Activated CD4-positive, alpha-beta memory T cell treated with anti-CD3 and anti-CD28 coated beads for 36 hours (primary cell): ENCODE measurements at places on chromosomes 6 and 20.

DNA sequence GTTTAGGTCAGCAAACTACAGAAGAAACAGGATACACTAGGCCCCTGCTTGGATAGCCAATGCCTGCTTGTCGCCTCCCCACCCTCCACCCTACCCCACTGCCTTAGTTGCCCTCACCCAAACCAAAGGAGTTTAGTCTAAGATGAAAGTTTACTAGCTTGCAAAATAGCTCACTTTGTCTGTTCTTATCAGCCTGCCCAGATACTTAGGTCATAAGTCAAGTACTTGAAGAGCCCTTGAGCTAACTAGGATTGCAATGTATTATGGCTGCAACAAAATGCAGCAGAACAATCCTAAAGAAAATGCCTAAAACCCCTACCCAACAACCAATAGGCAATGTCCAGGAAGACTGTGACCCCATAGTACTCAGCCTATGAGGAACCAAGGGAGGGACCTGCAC lies 7.3 kb upstream of the ENTPD6 start:
- DNase-seq, result no peak

DNA sequence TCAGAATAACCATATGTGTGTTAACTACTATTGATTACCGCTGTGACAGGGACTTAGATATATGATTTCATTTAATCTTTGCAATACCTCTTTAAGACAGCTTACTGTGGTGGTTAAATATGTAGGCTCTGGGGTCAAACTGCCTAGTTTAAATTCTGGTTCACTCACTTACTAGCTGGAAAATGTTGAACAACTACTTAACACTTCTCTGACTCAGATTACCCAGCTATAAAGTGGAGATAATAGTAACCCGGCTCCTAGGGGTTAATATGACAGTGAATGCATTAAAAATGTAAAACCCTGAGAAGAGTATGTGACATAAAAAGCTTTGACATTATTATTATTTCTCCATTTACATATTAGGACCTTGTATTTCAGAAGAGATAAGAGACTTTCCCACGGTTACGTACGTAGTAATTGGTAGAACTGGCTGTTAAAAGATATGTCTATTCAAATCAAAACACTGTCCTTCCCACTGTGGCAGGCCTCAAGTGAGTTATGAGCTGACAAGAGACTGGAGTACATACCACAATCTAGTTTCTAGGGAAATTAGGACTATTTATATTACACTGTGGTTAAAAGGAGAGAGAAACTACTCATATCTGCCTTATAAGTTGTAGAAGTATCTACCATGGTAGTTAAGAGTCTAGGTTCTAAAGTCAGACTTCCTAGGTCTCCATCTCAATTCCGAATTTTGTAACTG lies 4.4 kb upstream of the PLCB1 start:
- peak; percentile 33 for DNase-seq

GRCh38 chr6:42141603-42142117 lies 760 bp downstream of the C6orf132 start:
- DNase-seq, result no peak

DNA sequence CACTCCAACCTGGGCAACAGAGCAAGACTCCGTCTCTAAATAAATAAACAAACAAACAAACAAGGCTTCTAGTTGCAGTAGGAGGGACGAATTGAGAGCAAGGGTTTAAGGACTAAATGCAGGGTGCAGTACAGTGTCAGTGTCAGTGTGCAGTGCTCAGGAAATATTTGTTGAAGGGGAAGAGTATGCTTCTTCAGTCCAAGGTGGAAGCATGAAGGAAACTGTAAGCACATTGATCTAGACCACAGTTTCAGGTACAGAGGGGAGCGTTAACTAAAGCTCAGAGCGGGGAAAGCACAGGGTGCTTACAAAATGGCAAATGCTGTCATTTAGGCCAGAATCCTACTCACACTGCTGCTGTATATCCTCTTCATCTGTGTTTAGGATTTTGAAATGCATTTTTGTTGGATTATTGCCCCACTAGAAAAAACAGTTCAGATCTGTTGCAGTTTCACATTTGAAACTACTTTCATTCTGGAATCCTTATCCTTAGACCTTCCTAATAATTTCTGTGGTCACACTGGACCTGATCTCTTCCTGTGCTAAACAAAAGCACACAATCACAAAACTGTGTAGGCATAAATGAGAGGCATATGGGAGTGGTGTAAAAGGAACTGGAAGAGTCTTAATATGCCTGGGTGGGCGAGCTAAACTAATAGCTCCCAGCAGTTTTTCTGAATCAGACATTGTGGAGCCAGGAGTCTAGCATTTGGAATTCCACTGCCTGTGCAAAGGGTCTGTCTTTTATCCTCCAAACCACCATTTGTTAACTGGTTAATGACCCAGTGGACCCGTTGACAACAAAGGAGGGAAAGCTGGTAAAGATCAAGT lies 41.4 kb downstream of the CBFA2T2 start:
- DNase-seq, result no peak

DNA sequence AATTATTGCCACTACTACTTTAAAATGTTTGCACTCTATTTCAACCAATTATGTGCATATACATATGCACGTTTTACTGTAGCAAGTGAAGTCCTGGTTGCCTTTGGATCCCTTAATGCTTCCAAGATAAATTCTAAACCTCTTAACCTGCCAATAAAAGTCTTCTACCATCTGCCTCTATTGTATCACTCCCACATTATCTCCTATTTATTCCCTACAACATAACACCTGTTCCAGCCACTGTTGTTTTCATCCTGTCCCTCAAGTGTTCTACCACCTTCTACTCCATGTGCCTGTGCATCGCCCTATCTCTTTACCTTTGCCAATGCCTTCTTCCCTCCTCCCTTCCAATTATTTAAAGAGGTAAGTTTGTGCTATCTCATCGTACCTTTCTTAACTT lies 499.0 kb upstream of the RNF217 start:
- DNase-seq, result no peak

- no peak for DNase-seq
Measured at GRCh38 chr6:169501128-169501527, 200.7 kb downstream of the WDR27 start.

DNA sequence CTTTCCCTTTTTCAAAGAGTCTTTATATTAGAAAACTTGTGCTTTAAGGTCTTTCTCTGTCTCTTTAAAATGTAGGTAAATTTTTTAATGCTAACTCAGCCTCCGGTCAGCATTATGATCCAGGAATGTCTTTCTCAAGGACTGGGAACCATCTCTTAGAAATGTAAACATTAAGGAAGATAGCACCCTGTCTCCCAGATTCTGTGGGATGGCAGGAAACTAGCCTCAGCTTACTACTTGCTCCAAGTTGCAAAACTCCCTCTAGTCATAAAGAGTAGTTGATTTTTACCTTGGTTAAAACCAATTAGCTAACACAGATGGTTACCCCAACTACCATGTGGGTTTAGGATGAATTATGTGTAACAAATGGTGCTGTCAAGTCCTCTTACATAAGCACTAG lies 4.7 kb upstream of the TAAR1 start:
- no peak for DNase-seq

- DNase-seq, result no peak
Measured at GRCh38 chr6:43873806-43874714, 104.0 kb downstream of the VEGFA start.

DNA sequence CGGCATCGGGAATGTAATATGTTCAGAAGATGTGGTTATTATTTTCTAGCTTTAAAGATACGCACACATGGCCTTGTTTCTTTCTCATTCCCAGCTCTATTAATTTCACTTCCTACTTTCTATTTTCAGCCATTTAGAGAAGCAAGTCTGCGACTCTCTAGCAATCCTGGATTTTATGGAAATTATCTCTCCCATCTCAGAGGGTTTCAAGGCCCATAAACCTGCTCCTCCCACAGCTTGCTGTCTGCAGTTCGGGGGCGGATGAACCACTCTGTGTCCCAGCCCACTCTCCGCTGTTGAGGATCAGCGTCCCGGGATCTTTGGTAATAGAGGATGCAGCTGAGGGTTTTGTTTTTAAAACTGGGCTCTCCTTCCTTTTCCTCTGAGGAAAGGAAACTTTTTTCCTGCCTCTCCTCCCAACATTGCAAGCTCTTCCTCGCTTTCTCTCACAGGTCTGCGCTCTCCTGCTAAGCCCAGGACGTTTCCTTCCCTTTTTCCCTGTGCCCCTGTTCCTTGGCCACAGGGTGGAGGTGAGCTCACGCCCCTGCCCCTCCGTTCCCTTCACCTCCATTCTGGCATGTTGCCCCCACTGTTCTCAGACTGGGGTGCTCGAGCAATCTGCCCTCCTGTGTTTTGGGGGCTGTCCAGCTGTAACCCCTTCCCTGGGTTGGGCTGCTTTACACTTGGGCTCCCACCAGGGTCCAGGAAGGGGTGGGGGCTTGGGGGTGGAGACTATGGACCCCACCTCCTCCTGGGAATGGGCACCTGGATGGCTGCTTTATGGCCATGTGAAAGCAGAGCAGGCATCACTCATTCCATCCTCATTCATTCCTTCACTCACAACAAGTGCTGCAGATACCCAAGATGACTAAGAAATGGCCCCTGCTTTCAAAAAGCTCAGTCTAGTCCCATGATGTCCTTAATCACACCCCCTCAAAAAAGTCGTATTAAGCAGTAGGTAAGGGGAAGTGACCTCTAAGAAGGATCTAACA lies 54.9 kb downstream of the ZBTB9 start:
- DNase-seq, result no peak

DNA sequence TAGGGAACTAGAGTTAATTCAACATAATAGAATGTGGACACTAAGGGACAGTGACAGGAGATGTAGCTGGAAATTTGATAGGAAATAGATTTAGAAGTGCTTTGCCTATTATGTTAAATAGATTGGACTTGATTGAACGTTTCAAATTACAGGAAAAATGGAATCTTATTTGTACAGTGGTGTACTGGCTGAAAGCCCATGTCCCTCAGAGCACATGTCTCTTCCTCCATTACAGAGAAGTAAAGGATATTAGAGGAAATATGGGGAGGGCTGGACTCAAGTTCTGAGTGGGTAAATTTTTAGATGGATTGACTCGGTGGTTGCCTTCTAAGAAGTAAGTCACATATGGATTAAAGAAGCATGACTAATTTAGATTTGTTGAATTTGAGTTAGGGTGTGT lies 11.4 kb downstream of the PKIB start:
- DNase-seq, result no peak

DNA sequence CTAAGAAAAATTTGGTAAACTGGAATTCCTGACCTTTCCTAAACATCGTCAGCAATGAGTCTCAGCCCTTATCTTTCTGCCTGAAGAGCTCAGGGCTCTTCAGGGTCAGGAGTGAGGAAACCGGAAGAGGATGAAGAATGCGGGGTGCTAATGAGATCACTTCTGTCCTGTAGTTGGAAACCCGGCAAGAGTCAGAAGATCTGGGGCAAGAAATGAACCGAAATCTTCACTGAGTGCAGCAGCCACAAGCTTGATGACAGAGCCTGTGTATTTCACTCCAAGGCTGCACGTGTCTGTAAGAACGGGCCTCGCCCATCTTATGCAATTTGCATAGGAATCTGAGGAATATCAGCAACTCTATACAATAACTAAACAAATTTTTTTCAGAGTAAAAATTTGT lies 60.4 kb upstream of the QKI start:
- no peak for DNase-seq

- no peak for DNase-seq
Measured at GRCh38 chr20:36793294-36794115, 19.9 kb upstream of the DSN1 start.

GRCh38 chr6:15507221-15507620 lies 155.6 kb downstream of the DTNBP1 start:
- DNase-seq, result no peak

GRCh38 chr20:16488086-16488485 lies 85.2 kb downstream of the KIF16B start:
- no peak for DNase-seq

DNA sequence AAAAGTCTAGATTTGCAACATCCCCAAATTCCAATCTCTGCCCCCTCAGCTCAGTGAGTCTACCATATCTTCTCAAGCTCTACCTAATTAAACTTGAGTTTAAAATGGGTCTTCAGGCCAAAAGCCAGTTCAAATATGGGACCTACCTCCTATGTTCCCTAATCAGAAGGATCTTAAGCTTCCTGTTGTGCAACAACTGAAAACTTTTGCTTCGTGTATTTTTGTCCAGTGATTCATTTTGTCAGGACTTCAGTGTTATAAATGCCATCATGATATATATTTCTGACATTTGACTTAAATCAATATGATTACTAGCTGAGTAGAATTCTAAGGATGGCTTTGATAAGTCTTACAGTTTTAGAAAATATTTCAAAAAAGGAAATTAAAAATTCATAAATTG lies 622.6 kb upstream of the PTCHD4 start:
- no peak for DNase-seq

- DNase-seq, result no peak
Measured at GRCh38 chr6:49519660-49520059, 19.9 kb downstream of the GLYATL3 start.

- DNase-seq, result no peak
Measured at GRCh38 chr6:122495612-122496011, 24.0 kb upstream of the SERINC1 start.

- peak; percentile 39 for DNase-seq
Measured at GRCh38 chr6:25041485-25042035, 105.8 kb upstream of the RIPOR2 start.

- DNase-seq, result no peak
Measured at GRCh38 chr6:33878562-33878961, 74.8 kb upstream of the MLN start.

- DNase-seq, result peak; percentile 22
Measured at GRCh38 chr6:24431045-24431451, 28.3 kb downstream of the MRS2 start.

- DNase-seq, result no peak
Measured at GRCh38 chr6:152071318-152071717, 263.8 kb downstream of the ESR1 start.

- DNase-seq, result no peak
Measured at GRCh38 chr6:112398686-112399085, 51.6 kb downstream of the RFPL4B start.

DNA sequence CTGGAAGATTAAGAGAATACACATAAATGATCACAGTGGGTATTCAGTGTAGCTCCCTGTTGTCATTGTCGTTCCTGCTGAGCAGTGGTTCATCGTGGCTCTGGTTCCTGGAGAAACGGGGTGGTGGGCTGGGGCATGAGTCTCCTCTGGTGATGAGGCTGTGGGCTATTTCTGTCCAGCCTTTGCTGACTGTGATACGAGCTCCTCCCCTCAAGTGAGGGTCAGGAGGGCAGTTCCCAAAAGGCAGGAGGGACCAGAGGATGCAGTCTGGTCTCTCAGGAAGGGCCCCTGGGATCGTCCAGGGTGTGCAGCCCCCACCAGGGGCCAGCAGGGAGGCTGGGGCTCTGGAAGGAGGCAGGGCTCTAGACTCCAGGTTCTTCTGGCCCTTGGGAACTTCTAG lies 31.1 kb upstream of the DLGAP4 start:
- no peak for DNase-seq
